ENCODE measurements at places on chromosomes 13 and 19.
A peak's percentile ranks its signal among the peaks of the same experiment; 100 is the strongest.

- DNase-seq: no peak
These were observed 12.3 kb upstream of the LENG8 start for GRCh38 chr19:54436628-54437252.

DNA sequence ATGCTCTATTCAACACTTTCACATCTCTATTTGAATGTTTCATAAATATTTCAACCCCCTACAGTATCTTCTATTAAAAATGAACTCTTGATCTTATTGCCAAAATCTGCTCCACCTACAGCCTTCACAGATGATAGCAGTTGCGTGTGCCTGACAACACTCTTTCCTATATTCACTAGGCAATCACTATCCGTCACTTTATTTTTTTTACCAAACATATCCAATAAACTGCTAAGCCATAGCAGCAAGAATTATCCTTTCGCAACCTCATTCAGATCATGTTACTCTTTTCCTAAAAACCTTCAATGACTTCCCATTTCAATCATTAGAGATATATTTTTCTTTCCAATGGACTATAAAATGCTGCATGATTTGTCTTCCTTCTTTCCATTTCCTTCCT lies 629.8 kb upstream of the PCDH9 start:
- DNase-seq: no peak

DNA sequence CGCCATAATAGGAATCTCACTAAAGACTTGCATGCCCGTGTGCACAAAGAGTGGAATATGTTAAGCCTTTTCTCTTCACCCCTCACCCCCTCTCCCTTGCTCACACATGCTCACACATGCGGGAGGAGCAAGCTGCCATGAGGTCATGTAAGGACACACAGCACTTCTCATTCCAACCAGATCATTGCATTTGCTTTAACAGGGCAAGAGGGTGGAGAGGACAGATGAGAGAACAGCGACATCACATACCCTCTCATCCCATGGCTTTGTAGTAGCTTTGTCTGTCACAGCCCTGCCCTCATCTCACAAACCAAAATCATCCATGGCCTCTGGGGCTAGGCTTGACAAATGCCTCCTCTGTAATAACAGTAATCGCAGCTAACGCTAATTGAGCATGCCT lies 145.6 kb upstream of the FRY start:
- no peak for DNase-seq

DNA sequence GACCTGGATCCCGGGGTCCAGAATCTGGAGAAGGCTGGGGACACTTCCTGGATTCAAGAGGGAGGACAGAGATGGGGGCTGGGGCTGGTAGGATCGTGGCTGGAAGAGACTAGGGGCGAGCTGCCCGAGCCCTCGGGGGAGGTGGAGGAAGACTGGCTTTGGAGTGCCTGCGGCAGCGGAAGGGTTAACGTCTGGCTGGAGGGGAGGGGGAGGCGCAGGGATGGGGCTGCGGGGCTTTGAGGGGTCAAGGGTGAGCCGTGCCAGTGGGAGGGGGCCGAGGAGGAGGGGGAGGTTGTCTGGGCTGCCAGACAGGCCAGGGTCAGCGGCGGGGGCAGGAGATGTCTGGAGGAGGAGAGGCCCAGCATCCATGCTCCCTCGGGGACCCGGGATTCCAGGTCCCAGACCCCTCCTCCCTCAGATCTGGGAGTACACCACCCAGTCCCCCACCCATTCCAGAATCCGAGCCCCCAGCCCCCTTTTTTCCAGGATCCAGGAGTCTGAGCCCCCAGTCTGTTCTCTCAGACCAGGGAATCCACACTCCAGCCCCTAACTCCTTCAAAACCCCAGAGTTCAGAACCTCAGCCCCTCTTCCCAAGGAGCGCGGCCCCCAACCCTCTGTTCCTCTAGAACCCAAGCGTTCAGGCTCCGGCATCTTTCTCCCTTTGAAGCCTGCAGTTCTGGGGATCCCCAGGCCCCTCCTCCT lies 3.2 kb upstream of the SPACA6 start:
- peak; percentile 28 for DNase-seq

- DNase-seq: no peak
These were observed 104.6 kb upstream of the ZNF98 start for GRCh38 chr19:22526661-22527272.

- DNase-seq: no peak
These were observed 6.0 kb upstream of the CCER2 start for GRCh38 chr19:38917921-38918491.

GRCh38 chr19:52066258-52066863 lies 17.7 kb upstream of the ZNF432 start:
- no peak for DNase-seq

- no peak for DNase-seq
These were observed 52.7 kb upstream of the TM9SF2 start for GRCh38 chr13:99448546-99448945.

DNA sequence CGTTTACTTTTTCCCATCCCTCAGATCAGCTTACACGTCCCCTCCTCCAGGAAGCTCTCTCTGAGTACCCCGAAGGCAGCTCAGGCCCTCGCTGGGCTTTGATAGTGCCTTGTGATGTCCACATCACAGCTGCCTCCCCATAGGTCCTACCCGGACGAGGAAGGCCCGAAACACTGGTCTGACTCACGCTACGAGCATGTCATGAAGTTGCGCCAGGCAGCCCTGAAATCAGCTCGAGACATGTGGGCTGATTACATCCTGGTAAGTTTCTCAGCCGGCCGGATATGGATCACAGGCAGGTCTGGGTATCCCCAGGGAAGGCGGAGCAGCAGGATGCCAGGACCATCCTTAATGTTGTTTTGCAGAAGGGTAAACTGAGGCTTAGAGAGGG lies 4.8 kb downstream of the COLGALT1 start:
- DNase-seq: no peak

- peak; percentile 53 for DNase-seq
These were observed 168.8 kb downstream of the COL4A1 start for GRCh38 chr13:110138010-110138699.

- DNase-seq: no peak
These were observed 244.9 kb downstream of the NDFIP2 start for GRCh38 chr13:79725841-79726240.

DNA sequence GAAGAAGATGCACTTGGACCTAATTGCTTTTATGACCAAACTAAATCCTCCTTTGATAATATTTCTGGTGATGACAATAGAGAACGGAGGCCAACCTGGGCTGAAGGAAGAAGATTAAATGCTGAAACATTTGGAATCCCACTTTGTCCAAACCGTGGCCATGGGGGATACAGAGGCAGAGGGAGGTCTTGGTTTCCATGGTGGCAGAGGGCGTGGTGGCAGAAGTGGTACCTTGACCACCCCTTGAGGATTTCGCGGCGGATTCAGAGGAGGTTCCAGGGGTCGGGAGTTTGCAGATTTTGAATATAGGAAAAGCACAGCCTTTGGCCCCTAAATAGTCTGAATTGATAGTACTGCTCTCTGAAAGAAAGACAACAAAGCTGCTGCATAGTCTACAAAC lies 7.2 kb upstream of the LILRB3 start:
- DNase-seq: no peak

DNA sequence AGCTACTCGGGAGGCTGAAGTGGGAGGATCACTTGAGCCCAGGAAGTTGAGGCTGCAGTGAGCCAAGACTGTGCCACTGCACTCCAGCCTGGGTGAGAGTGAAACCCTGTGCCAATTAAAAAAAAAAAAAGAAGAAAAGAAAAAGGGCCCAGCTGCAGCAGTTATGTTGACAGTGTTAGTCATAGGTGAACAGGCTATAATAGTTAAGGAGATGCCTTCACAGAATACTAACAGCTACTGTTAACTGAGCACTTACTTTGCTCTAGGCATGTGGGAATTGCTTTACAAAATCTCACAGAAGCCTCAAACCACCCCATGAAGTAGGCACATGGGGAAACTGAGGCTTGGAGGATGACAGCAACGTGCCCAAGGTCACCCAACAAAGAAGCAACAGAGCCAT lies 3.9 kb downstream of the FBXO17 start:
- DNase-seq: no peak

- DNase-seq: no peak
These were observed 57.6 kb upstream of the ZNF527 start for GRCh38 chr19:37313335-37313627.

- no peak for DNase-seq
These were observed 61.9 kb downstream of the WASF3 start for GRCh38 chr13:26619358-26619757.

GRCh38 chr19:49125025-49125731 lies 5.8 kb downstream of the PPFIA3 start:
- DNase-seq: no peak

GRCh38 chr13:43122791-43123190 lies 99.4 kb downstream of the DNAJC15 start:
- peak; percentile 68 for DNase-seq

DNA sequence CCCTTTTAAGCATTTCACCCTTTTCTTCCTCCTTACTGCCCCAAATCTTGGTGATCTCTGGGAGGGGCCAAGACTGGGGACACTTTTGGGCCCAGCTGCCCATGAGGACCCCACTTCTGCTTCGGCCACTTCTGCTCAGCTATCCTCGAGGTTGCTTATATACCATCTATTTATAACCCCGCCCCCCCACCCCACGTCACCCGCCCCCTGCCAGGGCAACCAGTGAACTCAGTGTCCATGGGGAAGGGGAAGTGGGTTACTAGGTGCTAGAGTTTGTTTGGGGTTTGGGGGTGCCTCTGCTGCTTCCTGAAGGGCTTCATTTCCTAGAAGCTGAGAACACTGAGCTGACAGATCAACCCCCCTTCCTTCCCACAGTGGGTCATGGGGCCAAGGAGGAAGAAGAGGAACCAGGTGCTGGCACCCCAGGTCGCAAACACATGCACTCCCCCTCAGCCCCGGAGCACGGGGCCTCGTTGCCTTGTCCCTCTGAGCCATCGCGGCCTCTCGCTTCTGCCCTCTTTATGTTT lies 6.1 kb upstream of the ADGRE5 start:
- no peak for DNase-seq

DNA sequence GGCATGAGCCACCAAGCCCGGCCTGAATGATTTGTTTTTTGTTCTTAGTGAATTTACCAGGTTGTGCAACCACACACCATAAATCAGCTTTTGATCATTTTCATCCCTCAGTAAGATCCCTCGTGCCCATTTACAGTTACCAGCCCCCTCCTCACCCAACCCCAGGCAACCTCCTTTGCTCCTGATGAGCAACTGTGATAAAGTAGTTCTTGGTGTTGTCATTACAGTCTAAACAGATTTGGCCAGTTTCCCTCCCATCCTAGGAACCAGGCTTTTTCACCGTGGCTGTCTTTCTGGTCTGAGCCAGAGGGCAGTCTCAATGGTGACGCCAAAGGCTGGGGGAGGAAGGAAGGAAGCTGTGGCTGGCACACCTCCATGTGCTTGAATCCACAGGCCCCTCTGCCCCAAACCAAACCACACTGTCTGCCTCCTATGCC lies 61.2 kb upstream of the WDFY2 start:
- no peak for DNase-seq

- DNase-seq: no peak
These were observed 336.6 kb downstream of the TEX29 start for GRCh38 chr13:111657013-111657412.

DNA sequence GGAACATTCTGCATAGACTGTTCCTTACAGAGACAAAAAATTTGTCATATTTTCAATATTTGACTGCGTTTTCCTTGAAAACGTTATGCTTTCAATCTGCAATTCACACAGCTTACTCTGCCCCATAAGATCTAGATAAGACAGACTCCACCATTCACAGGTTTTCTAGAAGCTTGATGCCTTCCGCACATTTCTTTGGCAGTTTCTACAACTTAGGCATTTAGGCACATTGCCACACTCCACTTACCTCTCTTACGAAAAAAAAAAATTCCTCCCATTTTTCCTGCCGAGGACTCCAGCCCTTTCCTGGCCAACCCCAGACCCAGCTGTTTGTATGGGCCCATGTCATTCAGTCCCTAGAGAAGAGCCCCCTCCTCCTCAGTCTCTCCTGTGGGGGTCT lies 11.2 kb downstream of the ATP12A start:
- no peak for DNase-seq

DNA sequence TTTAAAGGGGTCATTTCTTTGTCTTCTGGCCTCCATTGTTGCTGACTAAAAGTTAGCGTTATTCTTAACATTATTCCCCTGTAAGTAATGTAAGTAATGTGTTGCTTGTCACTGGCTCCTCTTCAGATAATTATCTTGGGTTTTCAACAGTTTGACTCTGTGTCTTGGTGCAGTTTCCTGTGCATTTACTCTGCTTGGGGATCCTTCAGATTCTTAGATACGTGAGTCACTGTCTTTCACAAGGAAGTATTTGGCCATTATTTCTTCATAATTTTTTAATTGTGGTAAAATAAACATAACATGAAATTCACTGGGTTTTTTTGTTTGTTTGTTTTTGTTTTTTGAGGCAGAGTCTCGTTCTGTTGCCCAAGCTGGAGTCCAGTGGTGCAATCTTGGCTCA lies 13.5 kb upstream of the OR7D2 start:
- no peak for DNase-seq

DNA sequence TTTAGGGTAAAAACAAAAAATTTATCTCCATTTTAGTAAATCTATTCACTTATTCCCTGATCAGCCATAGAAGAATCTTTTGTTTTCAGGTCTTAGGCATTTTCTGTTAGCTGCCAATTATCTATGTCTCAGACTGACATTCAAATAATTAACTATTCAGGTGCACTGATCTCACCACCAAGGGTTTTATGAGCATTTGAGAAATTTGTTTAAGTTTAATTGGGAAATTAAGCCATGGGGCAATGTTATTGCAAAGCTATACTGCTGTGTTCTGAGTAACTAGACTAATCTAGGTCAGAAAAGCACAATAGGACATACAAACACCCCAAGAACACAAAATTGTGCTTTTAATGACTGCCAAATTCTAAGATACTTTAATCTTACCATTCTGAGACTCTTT lies 210.7 kb upstream of the EDNRB start:
- no peak for DNase-seq

DNA sequence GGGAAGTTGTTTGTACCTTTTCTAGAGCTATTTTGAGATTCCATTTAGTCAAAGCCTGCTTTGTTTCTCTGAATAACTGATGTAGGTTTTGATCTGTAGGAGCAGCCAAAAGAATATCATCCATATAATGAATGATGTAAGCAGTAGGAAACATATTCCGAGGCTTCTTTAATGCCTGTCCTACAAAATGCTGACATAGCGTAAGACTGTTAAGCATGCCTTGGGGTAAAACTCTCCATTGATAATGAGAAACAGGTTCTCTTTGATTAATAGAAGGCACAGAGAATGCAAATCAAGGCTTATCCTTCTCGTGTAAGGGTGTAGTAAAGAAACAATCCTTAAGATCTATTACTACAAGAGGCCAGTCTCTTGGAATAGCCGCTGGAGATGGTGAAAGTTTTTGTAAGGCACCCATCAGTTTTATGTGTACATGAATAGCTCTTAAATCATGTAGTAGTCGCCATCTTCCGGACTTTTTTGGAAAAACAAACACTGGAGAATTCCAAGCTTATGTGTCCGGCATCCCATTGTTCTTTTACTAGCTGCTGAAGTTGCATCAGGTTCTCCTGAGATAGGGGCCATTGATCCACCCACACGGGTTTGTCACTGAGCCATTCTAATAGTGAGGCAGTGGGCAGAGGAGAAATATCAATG lies 13.5 kb downstream of the FPR3 start:
- DNase-seq: no peak

Measured in NCI-H1092 treated with DMSO at 0.1 percent for 48 hours (cell line).